Metanephros (tissue), 2 donors: ENCODE measurements at places on chromosomes 7 and 10. TPM values are rescaled to one million over a fixed set of nuclear protein-coding genes. Genes with fewer than 3 reads are reported as not detected.

The RAB19 gene
- 4.7 TPM for total RNA-seq

The TAS2R3 gene
- 7.1 TPM for total RNA-seq

The COL13A1 gene
- total RNA-seq, result 13.0 TPM

The OPN4 gene
- total RNA-seq, result not detected

The AZGP1 gene
- total RNA-seq, result 18.7 TPM

The SNCG gene
- 20.1 TPM for total RNA-seq

The CHST3 gene
- 28.2 TPM for total RNA-seq

The THSD7A gene
- total RNA-seq, result 54.5 TPM

The DHX32 gene
- total RNA-seq, result 20.4 TPM

The ZNF804B gene
- 0.23 TPM for total RNA-seq

The GLI3 gene
- total RNA-seq, result 17.5 TPM

The LRRN3 gene
- 3.7 TPM for total RNA-seq

The CRTAC1 gene
- 14.3 TPM for total RNA-seq

The ASB10 gene
- 3.4 TPM for total RNA-seq

The CYP51A1 gene
- 84.7 TPM for total RNA-seq

The MBL2 gene
- not detected for total RNA-seq

The MCM10 gene
- 4.8 TPM for total RNA-seq

The TSPAN13 gene
- 16.8 TPM for total RNA-seq

The ZNF282 gene
- 43.7 TPM for total RNA-seq

The SEMA3E gene
- total RNA-seq, result 2.6 TPM

The SYNPO2L gene
- 5.0 TPM for total RNA-seq

The KLF14 gene
- 1.2 TPM for total RNA-seq

The ANXA8 gene
- total RNA-seq, result 0.18 TPM
